Smooth muscle cell of bladder (primary cell): ENCODE measurements at places on chromosomes 11 and 22. TPM values are rescaled to one million over a fixed set of nuclear protein-coding genes. Genes with fewer than 3 reads are reported as not detected.

TTC36 gene
- 0.43 and 0.46 TPM in 2 replicates for total RNA-seq

MUS81 gene
- total RNA-seq, result 37.7 and 39.0 TPM in 2 replicates

TMEM184B gene
- 12.9 and 20.5 TPM in 2 replicates for total RNA-seq

LRRC56 gene
- total RNA-seq, result 0.55 and 0.85 TPM in 2 replicates

TCN1 gene
- not detected in 2 replicates for total RNA-seq

SGSM1 gene
- total RNA-seq, result 0.09 and 0.14 TPM in 2 replicates

TMEM191B gene
- total RNA-seq, result 0.65 and 0.85 TPM in 2 replicates
